ENCODE measurements at places on chromosomes 1 and 21.

GRCh38 chr1:246591504-246591903 is 25.2 kb downstream of the CNST start:
- no peak for DNase-seq

GRCh38 chr1:209850342-209850979 is 22.7 kb downstream of the UTP25 start:
- no peak for DNase-seq

GRCh38 chr1:246008363-246008831 is 498.7 kb downstream of the SMYD3 start:
- DNase-seq: no peak

GRCh38 chr1:214808845-214809460 is 206.0 kb downstream of the CENPF start:
- no peak for DNase-seq
